Stimulated activated CD4-positive, alpha-beta T cell treated with anti-CD3 and anti-CD28 coated beads, Interleukin-4, amount 100 ng/mL, for 1 hour (primary cell): ENCODE measurements at places on chromosomes 2 and 18.

DNA sequence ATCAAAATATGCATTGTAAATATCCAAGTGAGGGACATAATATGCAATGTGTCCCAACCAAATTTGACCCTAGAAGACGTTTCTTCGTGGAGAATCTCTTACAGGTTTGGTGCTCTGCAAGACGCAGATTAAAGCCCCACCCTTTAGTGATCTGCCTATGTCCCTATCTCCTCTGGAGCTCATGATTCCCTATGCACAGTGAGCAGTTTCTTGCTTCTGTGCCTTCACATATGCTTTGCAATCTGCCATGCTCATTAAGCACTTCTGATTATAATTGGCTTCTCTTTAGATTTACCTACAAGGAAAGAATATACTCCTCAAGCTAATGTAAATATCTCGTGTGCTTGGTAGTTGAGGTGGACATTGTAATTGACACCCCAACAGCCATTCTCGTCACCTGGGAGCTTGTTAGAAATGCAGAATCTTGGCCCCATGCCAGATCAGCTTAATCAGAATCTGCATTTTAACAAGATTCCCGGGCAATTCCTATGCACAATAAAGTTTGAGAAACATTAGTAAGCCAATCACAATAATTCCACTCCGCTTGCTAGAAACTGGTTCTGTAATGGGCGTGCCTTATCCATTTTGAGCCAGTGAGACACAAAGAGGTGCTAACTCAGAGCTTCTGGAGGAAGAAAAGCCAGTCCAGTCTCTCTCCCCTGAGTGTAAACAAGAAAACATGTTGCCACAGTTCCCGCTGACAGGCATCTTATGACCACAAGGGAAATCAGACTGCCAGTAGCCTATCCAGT is 2.8 kb upstream of the PUM2 start:
- no peak for DNase-seq

DNA sequence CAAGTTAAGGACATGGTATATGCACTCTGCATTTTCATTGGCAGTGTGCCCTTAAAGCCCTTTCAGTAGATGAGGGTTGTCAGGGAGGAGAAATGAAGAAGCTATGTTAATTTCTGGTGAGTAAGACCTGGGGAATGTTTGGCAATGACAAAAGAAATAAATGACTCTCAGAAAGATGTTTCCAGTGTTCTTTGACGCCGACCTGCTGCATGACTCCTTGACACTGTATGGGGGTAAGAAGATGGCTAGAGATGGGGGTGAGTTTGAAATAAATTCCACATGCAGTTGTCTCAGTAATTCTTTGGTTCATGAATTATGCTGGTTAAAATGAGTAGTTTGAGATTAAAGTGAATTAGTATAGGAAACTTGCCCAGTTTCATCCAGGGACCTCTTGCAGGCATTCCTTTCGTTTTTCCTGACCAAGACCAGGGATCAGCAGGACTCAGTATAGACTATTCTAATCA is 5.9 kb downstream of the CCDC121 start:
- DNase-seq, result no peak

GRCh38 chr2:213696442-213696841 is 412.2 kb downstream of the SPAG16 start:
- DNase-seq, result no peak

DNA sequence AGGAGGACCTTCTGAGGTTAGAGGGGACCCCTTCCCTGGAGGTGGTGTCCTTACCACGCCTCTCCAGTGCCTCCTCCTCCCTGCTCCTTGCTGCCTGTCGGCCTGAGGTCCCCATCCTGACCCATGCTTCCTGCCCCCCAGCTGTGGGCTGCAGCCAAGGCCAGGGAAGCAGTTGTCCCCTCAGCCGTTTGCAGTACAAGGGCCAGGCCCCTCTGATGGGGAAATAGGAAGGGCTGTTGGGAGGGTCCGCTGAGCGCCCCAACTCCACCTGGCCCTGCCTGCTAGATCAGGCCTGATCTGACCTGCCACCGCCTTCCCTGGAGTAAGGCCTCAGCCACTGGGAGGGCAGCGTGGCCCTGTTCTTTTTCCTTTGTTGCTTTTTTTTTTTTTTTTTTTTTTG is 219.8 kb downstream of the KLHL29 start:
- no peak for DNase-seq

DNA sequence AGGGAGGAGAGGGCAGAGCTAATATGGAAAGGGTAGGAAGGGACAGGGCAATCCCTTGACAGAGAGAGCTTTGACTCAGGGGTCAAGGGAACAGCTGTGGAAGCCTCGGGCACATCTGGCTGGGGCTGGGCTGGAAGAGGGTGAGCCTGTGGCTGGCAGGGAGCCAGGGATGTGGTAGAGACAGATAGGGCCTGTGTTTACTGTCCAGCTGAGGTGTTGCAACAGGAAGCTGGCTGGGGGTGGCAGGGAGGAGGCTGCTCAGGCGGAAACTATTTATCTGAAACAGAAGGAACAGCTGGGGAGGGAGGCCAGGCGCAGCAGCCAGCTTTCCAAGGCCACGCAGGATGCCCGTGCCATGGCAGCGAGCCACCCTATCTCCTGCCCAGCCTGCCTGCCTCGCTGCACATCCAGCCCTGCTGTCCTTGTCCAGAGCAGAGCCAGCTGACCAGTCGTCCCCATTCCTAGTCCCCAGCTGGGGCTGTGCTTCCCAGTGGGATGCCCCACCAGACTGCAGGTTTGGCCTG is 264.7 kb downstream of the CYP26B1 start:
- DNase-seq, result no peak

DNA sequence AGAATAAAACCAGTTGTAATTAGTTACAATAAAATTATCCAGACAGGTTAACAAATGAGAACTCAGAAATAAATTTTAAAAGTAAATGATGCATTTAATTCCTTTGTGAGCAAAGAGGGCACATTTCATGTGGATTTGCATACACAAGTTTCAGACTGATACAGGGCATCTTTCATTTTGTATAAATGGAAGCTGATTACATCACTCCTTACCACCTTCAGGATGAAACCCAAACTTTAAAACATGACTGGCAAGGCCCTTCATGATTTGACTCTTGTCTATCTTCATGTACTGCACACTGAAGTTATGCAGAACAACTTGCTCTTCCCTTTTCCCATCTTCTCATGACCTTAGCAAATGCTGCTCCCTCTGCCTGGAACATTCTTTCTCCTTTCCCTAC is 26.9 kb downstream of the EFEMP1 start:
- DNase-seq, result no peak

- no peak for DNase-seq
Observed at GRCh38 chr18:10878703-10879102, 270.7 kb downstream of the PIEZO2 start.

DNA sequence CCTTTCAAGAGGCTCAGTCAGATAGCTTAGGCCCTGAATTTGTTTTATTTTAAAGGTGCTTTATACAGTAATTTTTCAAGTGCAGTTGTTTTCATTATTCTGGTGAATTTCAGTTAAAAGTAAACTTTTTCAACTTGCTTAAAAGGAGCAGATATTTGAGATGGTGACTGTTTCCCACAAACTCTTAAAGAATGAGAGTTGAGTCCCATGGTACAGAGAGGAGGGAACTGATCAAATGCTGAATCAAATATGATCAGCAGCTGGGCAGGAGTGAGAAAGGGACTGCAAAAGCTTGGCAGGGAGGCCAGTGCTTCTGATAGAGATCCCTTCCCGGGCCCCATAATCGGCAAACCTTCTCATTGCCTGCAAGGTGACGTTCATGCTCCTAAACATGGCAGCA is 91.2 kb downstream of the KCNS3 start:
- no peak for DNase-seq

- no peak for DNase-seq
Observed at GRCh38 chr2:17235167-17235566, 283.1 kb downstream of the RAD51AP2 start.

- peak; percentile 69 for DNase-seq
Observed at GRCh38 chr2:70553584-70554337, at the start of gene TGFA. TGFA (minus strand) TSS chr2:70553826; CDS start chr2:70553767, 59 bp downstream.

DNA sequence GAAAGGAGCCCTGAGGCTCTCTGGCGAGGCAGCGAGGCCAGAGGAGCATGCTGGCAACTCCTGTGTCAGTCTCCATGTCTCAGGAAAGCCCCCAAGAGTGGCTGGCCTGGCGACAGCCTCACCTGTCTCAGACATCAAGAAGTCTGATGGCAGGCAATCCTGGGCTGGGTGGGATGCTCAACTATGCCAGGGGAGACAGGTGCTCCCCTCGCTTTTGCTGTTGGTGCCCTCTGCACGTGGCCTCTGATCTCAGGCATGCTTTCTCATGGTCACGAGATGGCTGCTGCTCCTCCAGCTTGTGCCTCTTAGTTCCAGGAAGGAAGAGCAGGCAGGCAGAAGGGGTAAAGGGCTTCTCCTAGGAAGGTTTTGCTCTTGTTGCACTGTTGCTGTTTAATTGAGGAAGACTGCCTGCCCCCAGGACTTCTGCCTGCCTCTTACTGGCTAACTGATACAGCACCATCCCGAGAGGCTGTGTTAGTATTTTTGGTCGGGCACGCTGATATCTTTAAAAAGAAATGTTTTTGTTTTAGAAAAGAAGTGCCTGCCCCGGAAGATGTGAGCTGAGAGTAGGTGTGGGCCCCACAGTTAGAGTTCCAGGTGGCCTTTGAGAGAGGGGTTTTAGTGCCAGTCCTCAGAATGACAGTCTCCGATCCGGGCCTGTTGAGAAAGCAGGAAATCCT is 344.8 kb upstream of the HS6ST1 start:
- no peak for DNase-seq
